ENCODE measurements at places on chromosomes 16 and 17.

DNA sequence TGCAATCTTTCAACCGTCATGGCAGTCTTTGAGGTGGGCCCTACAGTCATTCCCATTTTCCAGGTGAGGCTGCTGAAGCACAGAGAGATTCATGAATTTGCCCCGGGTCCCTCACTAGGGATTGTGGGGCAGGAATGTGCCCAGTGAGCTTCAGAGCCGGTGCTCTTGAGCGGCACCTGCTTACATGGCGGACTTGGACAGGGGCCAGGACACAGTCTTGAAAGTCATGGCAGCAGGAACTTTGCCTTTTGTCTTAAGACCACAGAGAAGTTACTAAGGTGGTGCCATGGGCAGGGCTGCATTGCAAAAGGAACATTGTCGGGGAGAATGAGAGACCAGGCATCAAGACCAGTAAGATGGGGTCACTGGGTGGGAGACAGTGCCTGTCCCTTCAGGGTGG, 363.4 kb downstream of the FOXL1 start:
- no peak for DNase-seq

- peak; percentile 7 for DNase-seq
Observed at GRCh38 chr16:30184891-30185682, 1.7 kb downstream of the CORO1A start.

GRCh38 chr16:8739989-8740704, 57.3 kb downstream of the TMEM186 start:
- DNase-seq, result no peak

- no peak for DNase-seq
Observed at GRCh38 chr16:59163371-59164055, 429.4 kb upstream of the GOT2 start.

GRCh38 chr17:40230670-40231069, 11.6 kb downstream of the WIPF2 start:
- DNase-seq, result no peak

- DNase-seq, result no peak
Observed at GRCh38 chr16:74984194-74984528, 762 bp downstream of the WDR59 start.

DNA sequence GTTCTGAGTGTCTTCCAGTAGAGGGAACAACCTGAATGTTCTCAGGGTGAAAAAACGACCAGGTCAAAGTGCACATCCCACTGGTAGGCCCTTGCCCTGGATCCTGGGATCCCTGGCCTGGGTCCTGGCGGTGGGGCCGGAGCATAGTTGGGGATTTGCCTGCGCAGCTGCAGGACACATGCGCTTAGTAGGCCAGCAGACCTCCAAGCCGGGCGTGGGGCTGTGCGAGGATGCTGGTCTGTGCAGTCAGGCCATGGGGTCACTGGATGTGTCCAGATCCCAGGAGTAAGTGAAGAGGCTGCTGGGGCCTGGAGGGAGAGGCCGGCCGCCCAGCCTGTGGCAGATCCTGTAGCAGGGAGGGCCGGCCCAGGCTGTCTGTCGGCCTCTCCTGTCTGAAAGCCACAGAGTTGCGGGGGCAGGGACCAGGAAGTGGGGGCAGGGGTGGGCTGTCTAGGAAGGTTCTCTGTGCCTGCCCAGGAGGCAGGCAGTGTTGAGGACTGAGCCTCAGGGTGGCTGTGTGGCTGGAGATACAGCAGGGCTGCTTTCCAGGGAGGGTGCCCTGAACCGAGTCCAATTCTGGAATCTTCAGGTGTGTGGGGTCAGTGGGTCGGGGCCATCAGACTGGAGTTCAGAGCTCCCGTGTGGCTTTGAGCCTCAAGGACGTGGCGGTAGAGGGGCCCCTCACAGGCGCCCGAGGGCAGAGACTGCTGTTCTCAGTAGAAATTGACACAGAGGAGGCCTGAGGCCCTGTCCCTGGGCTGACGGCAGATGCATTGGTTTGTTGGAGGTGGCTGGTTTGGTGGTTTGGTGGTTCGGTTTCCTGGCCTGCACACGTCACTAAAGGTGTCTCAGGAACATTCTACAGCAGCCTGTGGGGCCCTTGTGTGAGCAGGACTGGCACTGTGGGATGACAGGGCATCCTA, 17.2 kb upstream of the NUDT16L1 start:
- peak; percentile 71 for DNase-seq

DNA sequence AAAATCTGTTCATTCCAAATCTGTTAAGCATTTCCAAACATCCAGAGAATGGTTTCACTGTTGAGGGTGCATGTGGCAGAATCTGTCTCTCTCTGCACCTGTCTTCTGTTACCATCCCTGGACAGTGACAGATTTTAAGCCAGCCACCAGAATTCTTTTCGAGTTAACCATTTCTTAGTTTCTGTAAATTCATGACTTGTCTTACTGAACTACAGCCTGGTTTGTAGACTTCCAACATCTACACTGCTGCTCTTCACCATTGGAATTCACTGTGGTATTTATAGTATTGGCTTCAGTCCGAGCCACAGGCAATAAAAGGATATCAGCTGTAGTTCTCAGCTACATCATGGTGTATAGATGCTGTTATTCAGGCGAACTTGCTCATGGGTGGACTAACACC, 47.6 kb downstream of the GOSR1 start:
- DNase-seq, result no peak

DNA sequence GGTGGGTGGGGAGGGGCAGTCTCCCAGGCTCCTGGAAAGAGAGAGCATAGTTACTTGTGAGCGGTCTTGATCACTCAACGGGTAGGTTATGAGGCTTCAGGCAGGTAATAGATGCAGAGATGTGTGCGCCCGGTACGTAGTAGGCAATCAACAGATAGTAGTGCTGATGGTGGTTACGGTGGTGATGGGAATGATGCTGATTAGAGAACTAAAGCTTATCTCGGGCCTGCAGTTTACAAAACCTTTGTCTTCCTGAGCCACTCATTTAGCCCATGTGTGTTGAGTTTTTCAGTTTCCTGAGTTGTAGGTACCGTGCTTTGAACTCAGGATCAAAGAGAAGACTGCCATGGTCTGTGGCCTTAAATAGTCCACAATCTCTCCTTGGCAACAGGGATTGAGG, 401.0 kb downstream of the SNX29 start:
- DNase-seq, result no peak

DNA sequence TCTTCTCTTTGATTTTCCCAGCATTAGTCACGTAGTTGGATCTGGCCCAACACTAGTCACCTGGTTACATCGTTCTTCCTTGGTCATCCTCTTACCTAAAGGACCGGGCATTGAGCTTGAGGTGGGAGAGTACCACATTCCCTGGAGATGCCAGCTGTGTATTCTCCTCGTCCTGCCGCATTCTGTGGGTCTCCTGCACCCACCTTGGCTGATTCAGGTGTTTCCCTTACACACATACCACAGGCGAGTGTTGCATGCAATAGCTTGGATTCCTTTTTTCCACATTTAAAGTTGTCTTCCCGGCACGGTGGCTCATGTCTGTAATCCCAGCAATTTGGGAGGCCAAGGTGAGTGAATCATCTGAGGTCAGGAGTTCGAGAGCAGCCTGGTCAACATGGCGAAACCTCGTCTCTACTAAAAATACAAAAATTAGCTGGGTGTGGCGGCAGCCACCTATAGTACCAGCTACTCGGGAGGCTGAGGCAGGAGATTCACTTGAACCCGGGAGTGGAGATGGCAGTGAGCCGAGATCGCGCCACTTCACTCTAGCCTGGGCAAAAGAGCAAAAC, 21.6 kb upstream of the CLEC18C start:
- no peak for DNase-seq

DNA sequence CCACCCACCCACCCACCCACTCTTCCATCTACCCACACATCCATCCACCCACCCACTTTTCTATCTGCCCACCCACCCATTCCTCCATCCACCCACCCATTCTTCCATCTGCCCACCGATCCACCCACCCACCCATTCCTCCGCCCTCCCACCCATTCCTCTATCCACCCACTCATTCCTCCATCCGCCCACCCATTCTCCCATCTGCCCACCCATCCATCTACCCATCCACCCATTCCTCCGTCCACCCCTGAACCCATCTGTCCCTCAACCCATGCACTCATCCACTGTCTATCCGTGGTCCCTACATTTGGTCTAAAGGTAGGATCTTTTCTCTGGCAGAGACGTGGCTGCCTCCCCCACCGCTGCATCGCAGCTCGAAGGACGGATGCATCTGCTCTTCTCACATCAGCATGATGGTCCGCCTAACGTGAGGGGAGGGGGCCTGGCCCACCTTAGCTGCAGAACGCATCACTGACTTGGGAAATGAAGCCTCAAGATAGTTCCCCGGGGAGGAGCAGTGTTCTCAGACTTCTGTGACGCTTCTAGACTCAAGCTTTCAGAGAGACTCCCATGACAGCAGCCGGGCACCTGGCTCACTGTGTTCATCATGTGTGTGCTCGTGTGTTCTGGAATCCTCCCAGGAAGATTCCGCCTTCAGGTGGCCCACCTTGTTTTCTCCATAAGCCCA, 17.2 kb upstream of the GSE1 start:
- DNase-seq, result no peak

DNA sequence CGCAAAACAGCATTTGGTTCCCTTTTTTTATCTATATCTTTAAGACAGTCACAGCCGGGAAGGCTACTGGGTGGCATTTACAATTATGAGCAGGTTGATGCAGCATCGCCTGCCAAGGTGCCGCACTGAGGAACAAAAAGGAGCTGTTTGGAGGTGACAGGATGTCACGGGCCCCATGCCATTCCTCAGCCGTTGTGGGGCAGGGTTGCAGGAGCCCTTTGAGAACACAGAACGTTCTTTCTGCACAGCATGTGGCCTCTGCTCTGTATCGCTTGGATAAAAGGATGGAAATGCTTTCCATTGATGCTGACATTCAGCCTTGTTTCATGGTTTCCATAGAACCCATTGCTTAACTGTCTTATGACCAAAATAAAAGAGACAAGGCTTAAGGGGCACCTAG, 141.9 kb upstream of the CDH5 start:
- DNase-seq, result no peak

DNA sequence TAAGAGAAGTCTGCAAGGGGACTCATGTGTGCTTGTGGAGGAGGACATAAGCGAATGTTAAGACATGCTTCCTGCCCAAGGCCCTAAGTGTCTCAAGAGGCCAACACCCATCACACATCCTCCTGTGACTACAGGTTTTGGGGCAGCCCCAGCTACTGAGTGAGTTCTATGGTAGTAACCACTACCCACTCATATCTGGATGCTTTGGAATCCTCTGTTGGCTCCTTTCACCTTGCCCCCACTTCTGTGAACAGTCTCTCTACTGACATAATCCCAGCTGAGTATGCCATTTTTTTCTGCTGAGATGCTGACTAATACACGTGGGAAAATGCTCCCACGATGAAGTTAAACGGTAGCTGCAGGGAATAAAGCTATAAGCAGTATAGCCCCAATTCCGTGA, 153.5 kb downstream of the VPS53 start:
- DNase-seq, result no peak

- no peak for DNase-seq
Observed at GRCh38 chr16:49194537-49195236, 87.0 kb downstream of the CBLN1 start.

DNA sequence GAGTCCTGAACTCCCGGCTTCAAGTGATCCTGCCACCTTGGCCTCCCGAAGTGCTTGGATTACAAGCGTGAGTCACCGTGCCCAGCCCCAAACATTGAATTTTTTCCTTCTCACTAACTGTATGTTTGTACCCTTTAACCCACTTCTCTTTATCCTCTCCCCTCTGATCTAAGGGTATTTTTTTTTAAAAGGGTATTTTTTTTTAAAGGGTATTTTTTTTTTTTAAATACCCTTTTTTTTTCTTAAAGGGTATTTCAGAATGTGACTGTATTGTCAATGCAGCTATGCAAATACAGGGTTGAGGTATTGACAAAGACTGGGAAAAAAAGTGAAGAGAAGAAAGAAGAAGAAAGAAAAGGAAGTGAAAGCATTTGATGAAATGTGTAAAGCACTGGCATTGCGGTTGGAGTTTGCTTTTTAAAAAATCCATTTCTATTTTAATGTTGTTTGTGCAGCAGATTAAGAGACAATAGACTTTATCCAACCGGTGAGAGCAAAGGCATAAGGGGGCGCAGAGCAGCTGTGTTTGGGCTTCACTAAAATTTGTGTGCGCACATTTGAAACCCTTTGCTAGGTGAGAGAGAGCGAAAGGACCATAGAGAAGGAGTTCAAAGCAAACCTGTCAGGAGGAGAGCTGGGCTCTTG, 42.4 kb downstream of the SYT17 start:
- DNase-seq, result peak; percentile 9

DNA sequence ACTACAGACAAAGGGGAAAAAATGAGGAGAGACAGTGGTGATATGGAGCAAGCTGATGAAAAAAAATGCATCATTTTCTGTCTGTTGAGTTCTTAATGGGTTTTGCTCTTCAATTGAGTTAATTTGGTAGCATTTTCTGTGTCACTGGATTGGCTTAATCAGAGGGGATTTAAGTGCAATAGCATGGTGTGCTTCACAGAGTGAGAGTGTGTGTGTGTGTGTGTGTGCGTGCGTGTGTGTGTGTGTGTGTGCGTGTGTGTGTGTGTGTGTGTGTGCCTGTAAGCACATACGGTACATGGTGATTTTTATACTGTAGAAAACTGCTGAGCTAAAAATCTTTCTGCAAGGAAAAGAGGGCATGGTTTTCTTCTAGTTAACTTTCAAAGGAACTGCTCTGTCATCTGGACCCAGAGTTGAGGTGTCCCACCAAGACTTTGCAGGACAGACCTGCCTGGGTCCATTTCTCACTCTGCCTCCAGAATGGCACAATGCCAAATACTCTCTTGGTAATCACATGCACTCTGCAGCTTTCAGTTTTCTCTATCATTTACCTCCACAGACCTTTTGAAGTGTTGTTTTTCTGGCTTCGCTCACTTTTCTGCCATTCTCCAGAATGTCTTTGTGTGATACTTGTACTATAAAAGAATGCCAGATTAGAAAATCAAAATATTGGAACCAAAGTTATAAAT, 952.6 kb upstream of the SOX9 start:
- DNase-seq, result no peak

- no peak for DNase-seq
Observed at GRCh38 chr16:86909359-86910160, 331.2 kb downstream of the FOXL1 start.
